ENCODE measurements at places on chromosomes 4 and X.

- no peak for DNase-seq
Observed at GRCh38 chrX:32644476-32645245, 566.7 kb downstream of the DMD start.

DNA sequence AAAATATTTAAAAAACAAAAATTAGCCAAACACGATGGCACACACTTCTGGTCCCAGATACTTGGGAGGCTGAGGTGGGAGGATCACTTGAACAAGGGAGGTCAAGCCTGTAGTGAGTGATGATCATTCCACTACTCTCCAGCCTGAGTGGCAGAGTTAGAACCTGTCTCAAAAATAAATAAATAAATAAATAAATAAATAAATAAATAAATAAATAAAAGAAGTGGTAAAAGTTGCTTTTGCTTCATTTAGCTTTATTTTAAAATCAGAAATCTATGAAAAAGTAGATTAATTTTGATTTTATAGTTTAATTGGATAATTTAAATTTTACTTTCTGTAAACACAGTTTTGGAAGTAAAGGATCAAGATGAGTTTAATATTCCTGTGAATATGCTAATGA, 552.9 kb upstream of the PCDH10 start:
- DNase-seq: no peak

DNA sequence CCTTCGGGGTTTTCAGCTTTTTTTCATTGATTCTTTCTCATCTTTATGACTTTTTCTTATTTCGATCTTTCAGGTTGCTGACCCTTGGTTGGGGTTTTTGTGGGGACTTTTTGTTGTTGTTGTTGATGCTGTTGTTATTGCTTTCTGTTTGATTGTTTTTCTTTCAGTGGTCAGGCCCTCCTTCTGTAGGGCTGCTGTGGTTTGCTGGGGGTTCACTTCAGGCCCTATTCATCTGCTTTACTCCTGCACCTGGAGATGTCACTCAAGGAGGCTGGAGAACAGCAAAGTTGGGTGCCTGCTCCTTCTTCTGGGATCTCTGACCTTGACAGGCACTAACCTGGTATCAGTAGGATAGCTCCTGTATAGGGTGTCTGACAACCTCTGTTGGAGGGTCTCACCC, 39.9 kb upstream of the PCDH18 start:
- no peak for DNase-seq

- DNase-seq: no peak
Observed at GRCh38 chr4:2090642-2091041, 31.5 kb downstream of the NAT8L start.

- DNase-seq: no peak
Observed at GRCh38 chr4:95560774-95561173, 12.0 kb upstream of the UNC5C start.

- DNase-seq: no peak
Observed at GRCh38 chr4:99179626-99180025, 35.5 kb upstream of the ADH4 start.

GRCh38 chr4:8651661-8652180, 59.2 kb downstream of the CPZ start:
- no peak for DNase-seq

GRCh38 chr4:119028296-119028695, 107.3 kb upstream of the MYOZ2 start:
- no peak for DNase-seq

DNA sequence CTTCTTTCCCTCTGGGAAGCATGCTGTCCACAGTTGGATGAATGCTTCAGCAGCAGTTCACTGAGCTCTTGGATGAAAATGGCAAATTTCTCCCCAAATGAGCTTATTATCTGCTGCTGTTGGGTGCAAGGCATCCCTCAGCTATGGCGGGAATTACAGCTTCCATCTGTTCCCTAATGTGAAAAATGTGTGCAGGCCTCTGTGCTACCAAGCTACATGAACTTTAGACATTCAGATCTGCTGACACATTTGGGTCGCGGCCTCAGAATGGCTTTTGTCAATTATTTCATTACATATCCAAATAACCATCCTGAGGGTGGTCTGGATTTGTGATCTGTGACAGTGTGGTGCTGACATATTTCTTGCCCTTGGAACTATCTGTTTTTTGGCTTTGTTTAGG, 119.5 kb upstream of the SCML1 start:
- no peak for DNase-seq

- no peak for DNase-seq
Observed at GRCh38 chr4:168097161-168097560, 4.8 kb downstream of the ANXA10 start.

- no peak for DNase-seq
Observed at GRCh38 chr4:32858361-32858760, 2138.2 kb downstream of the PCDH7 start.

- DNase-seq: no peak
Observed at GRCh38 chr4:102735582-102735981, 25.2 kb downstream of the MANBA start.

GRCh38 chr4:172857026-172857425, 311.6 kb upstream of the GALNT7 start:
- no peak for DNase-seq

GRCh38 chr4:23899565-23899964, 9.7 kb upstream of the PPARGC1A start:
- no peak for DNase-seq

DNA sequence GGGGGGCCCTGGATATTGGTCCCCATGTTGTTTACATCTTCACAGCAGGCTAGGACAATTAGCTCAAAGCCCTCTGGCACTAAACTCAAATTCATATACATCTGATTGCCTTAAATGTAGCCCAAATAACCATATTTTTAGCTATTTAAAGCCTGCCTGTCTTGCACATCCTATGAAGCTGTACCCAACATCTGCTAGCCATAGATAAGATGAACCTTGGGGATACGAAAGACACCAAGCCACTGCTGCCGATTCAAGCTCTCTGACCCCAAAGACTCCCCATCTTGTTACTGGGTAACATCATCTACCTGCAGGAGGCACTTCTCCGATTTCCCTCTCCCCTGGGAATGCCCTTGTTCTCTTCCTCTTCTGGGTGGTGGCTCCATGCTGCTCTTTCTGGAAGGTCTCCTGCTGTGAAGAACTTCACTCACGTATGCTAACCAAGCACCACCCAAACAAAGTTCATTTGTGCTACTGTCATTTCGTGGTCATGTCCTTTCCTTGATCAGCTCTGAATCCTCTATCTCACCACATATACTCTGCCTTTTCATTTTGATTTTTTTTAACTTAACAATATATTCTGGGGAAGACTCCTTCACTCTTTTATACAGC, 107.7 kb upstream of the ATXN3L start:
- DNase-seq: no peak

- DNase-seq: no peak
Observed at GRCh38 chrX:72470117-72470516, 102.5 kb downstream of the HDAC8 start.

DNA sequence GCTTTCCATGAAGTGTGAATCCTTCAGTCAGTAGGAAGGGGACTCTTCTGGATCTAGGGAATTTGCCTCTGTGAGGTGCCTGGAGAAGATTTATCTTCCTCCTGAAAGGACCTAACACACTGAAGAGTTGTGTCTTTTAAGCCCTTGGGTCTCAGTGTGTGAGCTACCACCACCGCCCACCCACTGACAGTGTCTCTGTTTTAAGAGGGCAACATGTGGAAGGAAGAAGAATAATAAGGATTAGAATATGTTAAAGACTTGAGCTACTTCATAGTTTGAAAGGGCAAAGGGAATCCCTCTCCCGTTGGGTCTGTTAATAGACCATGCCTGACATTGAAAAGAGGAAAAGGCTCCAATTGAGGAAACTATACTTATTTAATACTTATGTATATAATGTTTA, 64.3 kb upstream of the TLR2 start:
- DNase-seq: no peak

DNA sequence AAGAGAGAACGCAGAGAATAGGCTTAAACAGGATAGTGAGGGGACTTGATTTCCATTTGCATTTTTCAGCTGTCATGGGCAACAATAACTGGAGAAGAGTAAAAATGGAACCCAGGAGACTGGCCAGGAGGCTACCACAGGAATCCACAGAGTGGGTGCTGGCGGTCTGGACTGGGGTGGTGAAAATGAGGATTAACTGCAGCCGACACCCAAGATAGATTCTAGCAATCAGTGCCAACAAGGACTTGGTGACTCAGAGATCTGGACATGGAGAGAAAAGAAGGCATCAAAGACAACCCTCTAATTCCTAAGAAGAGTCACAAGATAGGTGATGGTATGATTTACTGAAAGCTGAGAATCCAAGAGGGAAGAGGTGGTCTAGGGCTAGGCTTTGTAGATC, 102.8 kb downstream of the ATP8A1 start:
- DNase-seq: no peak

DNA sequence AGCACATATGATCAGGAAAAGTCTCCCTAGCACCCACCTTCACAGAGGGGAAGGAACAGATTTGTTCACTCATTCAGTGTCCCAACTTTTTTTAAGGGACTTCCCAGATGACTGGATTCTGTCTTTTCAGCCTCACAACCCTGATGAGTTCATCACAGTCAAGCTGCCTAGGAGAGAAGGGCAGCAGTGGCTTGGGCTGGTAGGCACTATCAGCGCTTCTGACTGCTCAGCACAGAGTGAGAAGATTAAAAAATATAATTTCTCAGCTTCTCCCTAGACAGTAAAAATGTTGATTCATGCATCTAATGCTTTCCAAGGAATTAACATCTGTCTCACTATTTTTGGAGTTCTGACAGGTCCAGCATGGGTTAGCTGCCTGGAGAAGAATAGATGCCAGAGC, 328.2 kb downstream of the DTHD1 start:
- DNase-seq: no peak

DNA sequence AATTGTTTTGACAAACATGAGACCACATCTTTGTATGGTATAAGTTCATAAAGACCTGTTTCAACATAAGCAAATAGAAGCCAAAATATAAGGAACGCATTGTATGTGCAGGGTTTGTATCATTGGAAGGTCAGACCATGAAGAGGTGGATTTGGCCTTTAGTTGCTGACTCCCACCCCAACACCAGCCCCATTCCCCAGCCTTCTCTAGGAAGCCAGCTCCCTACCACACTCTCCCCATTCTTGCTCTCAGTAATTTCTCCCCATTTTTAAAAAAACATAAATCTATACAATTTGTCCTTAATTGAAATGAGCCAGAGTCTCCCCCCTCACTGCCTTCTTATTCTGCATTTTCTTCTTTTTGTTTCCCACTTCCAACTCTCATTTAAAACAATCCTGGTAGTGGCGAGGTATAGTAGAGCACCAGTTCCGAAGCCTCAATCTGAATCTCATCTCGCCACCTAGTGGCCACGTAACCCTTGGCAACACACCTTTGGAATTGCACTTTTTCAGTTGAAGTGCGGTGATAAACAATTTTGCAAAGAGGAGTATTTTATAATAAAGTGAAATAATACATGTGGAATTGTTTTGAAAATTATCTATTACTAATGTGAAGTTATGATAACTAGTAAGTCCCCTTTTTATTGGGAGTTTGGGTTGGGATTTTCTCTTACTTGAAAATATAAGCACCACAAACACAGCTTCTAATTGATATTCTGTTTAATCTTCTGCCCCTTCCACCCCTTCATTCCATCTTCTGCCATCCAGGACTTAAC, 126.6 kb downstream of the ASB9 start:
- DNase-seq: peak; percentile 3

GRCh38 chr4:155966731-155967395, 13.2 kb upstream of the CTSO start:
- DNase-seq: no peak

DNA sequence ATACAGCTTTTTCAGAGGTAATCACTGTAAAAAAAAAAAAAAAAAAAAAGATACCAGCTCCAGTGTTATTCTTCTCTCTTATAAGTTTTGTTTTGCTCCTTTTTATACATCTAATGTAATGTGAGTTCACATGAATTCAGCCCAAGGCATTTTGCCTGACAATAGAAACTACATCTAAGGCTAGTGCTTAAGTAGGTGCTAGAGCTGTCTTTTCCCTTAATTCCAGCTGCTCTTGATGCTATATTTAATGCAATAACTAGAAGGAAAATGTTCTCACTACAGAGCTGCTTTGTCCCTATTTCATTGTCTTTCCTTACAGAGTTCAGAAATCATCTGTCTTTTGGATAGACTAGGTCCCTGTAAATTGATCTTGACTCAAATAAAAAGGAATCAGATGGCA, 150.1 kb downstream of the NAA11 start:
- DNase-seq: no peak

DNA sequence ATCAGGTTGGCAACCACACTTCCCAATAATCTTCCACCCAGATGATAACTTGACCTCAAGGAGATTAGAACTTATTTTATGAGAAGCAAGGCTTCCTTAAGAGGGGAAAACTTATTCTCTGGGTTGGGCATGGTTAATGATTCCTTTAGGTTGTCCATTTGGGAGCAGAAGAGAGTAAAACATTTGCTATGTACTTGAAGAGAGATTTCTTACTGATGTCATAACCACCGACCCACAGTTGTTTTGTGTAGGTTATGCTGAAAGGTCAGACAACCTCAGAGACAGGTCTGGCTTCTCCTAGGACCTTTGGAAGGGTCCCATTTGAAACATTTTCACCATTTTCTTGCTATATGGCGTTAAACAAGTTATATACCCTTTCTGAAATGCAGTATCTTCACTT, 56.1 kb downstream of the FAM114A1 start:
- no peak for DNase-seq

- DNase-seq: no peak
Observed at GRCh38 chr4:153117554-153117953, 86.7 kb upstream of the TRIM2 start.

- DNase-seq: no peak
Observed at GRCh38 chrX:133258481-133258880, 40.3 kb upstream of the TFDP3 start.

GRCh38 chr4:82567444-82567843, 5.7 kb upstream of the TMEM150C start:
- no peak for DNase-seq

DNA sequence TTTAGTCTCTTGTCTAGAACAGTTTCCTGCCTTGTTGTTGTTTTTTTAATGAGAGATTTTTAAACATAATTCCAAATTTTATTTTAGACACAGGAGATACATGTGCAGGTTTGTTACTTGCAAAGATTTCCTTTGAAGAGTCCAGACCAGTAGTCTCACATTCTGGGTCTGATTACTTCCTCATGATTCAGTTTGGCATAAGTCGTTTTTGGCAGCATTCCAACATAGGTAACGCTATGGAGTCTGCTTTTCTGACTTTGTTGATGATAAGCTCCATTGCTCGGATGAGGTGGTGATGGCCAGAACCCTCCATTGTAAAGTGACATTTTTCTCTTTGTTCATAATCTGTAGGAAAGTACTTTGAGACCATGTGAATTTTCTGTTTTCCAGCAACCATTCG, 74.7 kb downstream of the CLCN4 start:
- no peak for DNase-seq

DNA sequence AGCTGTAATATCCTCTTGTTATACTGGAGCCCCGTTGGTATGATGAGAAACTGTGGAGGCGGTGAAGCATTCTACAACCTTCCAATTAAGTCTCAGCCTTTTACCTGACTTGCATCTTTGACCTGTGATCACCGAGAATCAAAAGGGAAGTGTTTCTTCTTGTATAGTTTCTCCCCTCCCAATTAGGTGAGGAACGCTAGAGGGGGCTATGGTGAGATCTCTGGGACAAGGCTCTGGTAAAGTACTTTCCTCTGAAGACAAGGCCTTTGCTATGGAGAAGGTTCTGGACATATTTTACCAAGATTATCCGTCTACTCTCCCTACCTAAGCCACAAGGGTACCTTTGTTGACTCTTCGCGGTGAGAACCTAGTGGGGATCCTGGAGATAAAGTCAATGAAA, 111.3 kb downstream of the CBLL2 start:
- no peak for DNase-seq

GRCh38 chrX:110245011-110245410, 72.9 kb downstream of the AMMECR1 start:
- DNase-seq: no peak

GRCh38 chrX:87846956-87847355, 329.4 kb downstream of the KLHL4 start:
- DNase-seq: no peak
